HS-5 (cell line): ENCODE measurements at places on chromosomes 4 and X.

- no peak for DNase-seq
Measured at GRCh38 chrX:49120091-49120490, 3.4 kb downstream of the GPKOW start.

DNA sequence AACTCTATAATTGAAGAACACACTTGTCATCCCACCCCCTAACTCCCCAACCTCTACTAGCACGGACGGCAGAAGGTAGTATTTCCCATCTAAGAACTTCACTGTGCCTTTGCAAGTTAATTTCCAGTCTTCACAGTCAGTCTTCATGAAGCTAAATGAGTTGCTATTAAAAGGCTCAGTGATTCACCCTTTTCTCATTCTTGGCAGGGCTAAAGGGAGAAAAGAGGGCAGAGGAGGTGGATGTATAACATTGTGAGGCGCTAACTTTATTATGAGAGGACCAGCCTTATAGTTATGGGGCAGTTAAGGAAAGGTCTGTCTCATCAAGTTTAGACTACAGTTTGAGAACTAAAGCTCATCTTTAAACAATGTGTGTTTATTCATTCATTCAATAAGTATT is 161.0 kb upstream of the S100G start:
- DNase-seq = no peak

DNA sequence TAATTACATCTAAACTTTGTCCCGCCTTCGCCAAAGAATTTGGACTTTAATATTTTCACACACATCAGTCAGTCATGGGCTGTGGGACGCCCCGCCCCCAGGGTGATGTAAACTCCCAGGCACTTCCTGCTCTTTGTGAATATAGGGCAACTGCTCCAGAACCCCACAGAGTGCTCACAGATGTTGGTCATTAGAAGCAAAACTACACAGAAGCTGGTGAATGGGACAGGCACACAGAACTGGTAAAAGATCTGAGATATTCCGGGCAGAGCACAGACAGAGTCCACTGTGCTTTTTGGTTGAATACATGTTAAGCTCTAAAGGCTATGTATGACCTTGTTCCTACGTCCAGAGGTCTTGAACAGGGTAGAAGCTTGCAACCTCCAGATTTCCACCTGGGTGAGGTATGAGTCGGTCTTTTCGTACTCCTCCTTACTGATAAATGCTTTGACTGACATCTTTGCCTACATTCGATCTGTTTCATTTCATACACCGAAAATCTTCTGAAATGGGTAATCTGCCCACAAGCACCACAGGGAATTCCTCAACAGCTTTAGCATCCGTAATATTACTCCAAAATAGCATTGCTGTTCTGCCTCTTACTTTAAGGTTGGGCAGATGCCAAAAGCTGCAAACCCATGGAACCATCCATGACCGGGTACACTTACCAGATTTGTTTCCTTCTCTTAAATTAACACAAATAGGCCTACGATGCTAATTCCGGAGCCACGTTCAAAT is 144.6 kb downstream of the AMELX start:
- no peak for DNase-seq

GRCh38 chrX:110399497-110399896 is 40.8 kb downstream of the RTL9 start:
- DNase-seq = no peak

DNA sequence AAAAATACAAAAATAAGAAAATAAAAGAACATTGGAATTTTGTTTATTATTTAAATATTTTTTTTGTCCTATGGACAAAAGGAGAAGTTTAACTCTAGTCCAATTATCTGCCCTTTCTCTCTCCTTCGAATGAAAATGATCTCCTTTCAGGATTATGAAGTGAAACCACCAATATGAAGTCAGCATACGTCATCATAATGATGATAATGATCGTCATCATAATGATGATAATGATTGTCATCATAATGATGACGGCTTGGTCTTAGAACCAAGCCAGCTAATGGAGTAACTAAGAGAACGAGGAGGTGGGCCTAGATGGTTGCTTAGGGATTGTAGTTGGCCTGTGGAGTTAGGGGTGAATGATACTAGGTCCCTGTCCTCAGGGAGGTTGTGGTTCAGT is 21.9 kb upstream of the LINC00632 start:
- no peak for DNase-seq

GRCh38 chr4:168797194-168797593 is 212.9 kb downstream of the CBR4 start:
- DNase-seq = peak; percentile 68

GRCh38 chr4:13907255-13907751 is 279.8 kb upstream of the BOD1L1 start:
- DNase-seq = peak; percentile 92

DNA sequence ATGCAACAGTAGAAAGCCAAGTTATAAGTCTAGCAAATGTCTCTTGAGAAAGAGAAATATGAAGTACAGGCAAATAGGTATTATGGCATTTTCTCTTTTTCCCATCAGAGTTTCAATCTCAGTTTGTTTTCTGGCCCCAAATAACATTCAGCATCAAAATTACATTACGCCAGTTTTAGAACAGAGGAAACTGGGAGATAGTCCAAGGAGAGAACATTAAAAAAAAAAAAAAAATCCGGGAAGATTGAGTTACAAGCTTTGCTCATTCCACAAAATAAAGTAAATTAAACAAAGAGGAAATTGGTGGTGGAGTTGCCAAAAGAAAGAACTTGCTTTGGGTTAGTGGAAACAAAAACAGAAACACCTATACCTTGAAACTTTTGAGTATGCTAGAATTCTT is 50.4 kb upstream of the IL13RA2 start:
- no peak for DNase-seq

DNA sequence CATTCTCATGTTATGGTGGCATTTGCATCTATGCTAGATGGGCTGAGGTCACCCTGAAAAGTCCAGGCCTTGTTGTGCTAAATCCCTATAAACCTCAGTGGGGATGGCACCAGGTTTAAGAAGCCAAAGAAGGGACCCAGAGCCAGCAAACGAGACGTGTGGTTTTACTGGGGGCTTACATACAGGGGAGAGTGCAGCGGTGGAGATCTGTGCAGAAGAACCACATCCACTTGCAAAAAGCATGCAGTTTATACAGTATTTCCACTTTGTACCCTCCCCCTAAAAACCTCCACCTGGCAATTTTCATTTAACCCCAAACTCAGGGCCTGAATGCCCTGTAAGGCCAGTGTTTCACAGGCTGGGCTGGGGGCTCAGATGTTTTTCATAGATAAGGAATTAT is 134.9 kb upstream of the GATB start:
- no peak for DNase-seq

- no peak for DNase-seq
Measured at GRCh38 chr4:62260254-62260653, 1060.1 kb downstream of the ADGRL3 start.

DNA sequence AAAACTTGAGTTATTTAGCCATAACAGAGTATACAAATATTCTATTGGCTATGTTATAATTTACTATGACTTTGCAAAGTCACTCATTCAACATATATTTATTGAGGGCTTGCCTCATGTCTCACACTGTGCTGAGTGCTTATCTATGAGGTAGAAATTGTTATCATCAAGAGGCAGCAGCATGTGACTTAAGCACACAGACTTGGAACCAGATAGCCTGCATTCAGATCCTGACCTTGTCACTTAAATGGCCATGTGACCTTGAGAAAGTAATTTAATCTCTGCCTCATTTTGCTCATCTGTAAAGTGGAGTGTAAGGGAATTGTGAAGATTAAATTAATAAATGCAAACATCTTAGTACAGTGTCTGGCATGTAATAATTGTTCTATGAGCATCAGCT is 10.1 kb upstream of the EXOSC9 start:
- no peak for DNase-seq

DNA sequence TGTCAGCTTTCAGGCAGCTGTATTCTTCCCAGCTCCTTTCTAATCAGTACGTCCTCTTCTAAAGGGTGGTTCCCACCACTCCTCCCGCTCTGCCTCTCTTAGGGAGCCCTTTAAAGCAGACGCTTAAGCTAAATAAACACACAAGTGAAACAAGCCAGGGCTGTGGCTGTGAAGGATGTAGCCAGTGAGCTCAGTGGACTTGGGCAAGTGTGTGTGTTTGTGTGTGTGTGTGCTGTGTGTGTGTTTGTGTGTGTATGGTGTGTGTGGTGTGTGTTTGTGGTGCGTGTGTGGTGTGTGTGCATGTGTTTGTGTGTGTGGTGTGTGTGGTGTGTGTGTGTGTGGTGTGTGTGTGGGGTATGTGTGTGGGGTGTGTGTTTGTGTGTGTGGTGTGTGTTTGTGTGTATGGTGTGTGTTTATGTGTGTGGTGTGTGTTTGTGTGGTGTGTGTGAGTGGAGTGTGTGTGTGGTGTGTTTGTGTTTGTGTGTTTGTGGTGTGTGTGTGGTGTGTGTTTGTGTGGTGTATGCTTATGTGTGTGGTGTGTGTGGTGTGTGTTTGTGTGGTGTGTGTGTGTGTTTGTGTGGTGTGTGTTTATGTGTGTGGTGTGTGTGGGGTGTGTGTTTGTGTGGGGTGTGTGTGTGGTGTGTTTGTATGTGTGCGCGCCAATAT is 283.3 kb downstream of the PTTG2 start:
- no peak for DNase-seq

- no peak for DNase-seq
Measured at GRCh38 chr4:6339818-6340445, 70.3 kb downstream of the WFS1 start.

DNA sequence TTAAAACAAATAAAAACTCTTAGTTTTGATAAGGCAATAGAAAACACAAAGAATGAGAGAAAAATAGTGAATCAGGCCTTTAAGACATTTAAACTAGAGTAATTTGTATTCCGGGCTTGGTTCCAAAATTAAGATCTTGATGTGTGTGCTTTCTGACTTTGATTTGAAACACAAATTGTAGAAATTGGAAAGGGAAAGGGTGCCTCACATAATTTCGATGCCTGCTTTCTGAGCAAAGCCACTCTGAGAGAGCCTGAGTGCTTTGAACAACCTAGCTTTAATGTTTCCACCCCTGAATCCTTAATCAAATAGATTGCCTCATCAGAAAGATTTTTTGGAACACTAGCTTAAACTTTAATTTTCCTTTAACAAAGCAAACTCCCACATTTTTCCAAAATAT is 666.8 kb downstream of the PCDH18 start:
- DNase-seq = no peak

- no peak for DNase-seq
Measured at GRCh38 chr4:86688026-86688425, 93.9 kb downstream of the PTPN13 start.

DNA sequence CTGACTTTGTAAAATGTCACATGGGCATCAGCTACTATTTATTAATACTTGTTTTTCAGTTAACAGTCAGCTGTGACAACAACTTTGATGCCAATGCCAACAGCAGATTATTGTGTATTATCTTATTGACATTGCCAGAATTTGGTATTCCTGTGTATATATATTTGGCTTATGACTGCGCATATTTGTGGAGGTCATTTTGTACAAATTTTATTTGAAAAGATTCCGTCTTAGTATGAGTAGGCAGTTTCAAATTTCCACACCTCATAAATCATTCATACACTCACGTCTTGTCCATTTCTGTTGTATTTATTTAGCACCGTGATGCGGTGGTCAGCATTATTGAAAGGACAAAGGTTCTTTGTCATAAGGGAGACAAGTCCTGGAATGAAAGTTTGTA is 558.2 kb upstream of the NDST4 start:
- no peak for DNase-seq

DNA sequence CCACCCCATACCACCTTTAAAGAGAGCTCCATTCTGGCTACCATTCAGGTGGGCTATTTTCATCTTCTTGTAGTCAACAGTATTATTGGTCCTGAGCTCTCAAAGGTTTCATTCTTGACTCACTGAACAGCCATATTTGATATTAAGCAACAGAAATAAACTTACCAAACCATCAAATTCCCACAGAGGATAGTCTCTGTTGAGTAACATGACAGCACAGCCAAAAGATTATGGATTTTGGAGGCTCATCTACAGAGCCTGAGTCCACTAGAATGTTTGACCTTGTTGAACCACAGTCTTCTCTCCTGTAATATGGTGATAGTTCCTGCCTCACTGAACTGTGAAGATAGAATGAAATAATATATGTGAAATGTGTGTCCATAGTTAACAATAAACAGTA is 276.3 kb upstream of the LDB2 start:
- no peak for DNase-seq

- DNase-seq = no peak
Measured at GRCh38 chrX:93594780-93595179, 78.6 kb downstream of the NAP1L3 start.

DNA sequence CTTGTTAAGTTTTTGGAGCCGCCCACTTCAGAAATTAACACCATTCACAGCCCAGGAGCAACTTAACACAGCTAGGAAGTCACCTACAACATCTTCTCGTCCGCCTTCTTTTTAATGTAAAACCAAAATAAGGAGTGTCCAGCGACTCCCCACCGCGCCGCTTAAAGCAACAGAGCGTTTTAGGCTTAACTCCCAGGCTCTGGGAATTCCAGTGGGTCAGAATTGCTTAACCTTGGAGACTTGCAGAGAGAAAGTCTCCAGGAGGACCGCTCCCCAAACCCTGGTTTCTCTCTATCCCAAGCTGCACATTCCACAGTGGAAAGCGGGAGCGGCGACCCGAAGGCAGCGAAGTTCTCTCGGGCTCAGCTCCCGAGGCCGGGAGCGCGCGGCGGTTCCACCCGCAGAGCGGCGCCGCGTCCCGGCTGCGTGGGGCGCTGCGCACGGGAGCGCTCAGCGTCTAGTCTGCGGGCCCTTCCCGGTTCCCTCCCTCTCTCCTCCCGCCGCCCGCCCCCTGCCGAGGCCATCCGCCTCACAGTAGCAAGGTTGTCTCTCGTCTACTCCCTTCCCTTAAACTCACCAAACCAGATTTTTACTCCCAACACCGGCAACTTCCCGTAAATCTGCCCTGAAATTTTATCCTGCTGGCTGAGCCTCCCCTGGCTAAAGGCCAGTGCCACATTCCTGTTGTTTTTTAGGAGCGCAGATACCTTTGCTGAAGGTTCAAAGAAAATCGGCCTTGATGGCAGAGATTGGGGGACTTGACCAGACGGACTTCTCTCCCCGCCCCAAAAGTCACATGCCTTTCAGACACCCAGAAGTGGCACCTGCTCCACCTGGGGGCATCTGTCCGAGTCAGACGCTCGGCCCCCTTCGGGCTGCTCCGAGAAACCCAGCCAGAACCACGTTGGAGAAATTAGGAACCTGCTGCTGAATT is at the start of gene RBM47:
Gene RBM47 (minus strand): TSS at position 464 of the 934 bp plus-strand sequence. CDS start 190,971 bp downstream, outside the sequence.
- no peak for DNase-seq

DNA sequence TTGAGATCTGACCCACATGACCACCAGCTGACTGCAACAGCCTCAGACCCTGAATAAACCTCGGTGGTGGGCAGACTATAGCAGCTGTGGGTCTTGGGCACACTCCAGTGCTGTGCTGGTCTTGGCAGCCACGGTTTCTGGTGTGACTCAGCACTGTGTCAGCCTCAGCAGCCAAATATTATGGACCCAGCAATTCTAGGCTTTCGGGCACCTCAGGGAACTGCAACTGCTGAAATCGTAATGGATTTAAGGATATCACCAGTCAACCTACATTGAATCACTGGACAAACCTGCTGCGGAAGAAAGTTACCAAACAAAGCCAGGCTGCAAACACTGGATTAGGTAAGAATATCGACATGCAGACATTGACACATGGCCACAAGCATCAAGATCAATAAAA is 10.5 kb upstream of the UBE2NL start:
- DNase-seq = peak; percentile 31
